ENCODE measurements at places on chromosomes 4 and X.

DNA sequence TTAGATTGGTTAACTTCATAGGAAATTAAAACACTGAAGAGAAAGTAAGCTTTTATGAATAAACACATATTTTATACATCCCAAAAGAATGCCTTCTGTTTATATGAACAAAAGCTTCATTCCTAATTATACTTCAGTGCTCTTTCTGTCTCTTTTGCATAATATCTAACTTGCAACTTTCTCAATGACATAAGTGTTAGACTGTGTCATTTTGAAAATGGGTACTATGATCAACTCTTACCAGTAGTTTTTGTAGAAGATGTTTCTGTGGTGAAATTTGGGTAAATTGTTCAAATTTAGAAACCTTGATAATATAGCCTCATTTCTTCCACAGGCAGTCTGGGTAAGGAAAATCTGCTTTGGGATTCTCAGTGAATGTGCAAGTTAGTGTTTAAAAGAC, 991.4 kb downstream of the CCSER1 start:
- no peak for DNase-seq

- DNase-seq = no peak
Measured at GRCh38 chrX:10325611-10326010, 168.8 kb downstream of the CLCN4 start.

GRCh38 chr4:32789026-32789608, 2068.9 kb downstream of the PCDH7 start:
- DNase-seq = no peak

GRCh38 chrX:116493271-116493670, 30.5 kb upstream of the CT83 start:
- DNase-seq = no peak

- no peak for DNase-seq
Measured at GRCh38 chrX:72659723-72660122, 54.4 kb downstream of the PHKA1 start.

- no peak for DNase-seq
Measured at GRCh38 chr4:30866346-30866745, 146.2 kb downstream of the PCDH7 start.

DNA sequence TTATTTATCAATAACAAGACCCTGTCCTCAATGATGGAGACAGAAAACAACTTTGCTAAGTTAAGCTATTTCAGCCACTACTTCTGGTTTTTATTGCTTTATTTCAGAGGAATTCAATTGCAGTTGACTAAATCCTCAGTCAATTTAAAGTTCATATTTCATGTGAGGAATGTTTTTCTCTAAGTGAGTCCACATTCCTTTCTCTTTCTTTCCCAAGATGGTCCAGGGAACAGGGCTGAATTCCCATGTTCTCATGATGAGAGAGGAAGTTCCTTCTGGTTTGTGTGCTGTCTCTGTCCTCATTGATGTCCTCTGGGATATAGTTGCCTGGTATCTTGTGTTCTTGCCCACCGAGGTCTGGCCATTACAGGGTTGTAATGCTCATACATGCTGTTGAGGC, 117.2 kb downstream of the SLIT2 start:
- no peak for DNase-seq

GRCh38 chr4:7828011-7828720, 111.5 kb downstream of the AFAP1 start:
- no peak for DNase-seq

DNA sequence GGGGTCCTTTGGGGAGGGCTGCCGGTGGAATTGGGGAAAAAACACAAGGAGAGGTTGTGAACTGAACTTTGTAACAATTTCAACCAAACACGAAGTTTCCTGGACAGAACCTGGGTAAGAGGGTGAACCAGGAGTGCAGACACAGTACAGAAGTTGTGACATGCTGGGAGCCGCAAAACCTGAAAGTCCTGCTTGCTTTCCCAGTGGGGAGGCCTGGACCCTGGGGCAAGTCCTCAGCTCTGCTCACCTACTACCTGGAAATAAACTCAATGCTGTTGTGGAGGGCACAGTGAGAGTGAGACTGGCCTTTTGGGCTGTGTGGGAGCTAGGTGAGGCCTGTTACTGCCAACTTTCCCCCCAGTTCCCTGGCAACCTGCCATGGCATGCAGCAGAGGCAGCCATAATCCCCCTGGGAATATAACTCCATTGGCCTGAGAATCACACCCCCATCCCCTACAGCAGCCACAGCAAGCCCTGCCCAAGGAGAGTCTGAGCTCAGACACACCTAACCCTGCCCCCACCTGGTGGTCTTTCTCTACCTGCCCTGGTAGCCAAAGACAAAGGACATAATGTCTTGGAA, 162.8 kb downstream of the THOC2 start:
- DNase-seq = no peak

GRCh38 chr4:100311181-100311580, 120.9 kb upstream of the DDIT4L start:
- peak; percentile 9 for DNase-seq

- no peak for DNase-seq
Measured at GRCh38 chrX:13257223-13258051, 62.4 kb downstream of the ATXN3L start.

DNA sequence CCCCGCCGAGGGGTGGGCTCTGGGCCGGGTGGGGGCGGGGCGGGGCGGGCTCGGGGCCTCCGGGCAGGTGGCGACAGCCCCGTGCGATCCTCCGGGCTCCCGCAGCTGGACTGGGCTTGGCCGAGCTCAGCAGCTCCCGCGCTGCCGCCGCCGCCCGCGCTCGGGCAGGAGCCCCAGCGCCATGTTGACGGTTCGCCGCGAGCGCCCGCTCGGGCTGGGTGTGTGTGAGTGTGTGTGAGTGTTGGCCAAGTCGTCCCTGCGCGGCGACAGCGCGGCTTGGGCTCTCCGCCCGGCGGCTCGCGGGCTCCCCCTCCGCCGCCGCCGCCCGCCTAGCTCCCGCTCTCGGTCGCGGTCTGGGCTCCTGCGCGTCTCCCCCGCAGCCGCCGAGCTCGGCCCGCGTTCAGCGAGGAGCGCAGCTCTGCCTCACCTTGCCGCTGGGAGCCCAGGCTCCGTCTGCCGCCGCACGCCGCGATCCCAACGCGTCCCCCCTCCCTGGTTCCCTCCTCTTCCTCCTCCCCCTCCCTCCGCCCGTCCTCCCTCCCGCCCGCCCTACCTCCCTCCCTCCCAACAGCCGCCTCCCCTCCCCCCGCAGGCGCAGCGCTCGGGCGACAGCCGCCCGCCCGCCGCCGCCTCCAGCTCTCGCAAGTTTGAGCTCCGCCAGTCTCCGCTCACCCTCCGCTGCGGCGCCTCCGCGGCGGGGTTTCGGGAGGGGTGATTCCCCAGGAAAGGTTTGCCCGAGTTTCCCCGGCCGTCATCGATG, at the start of gene BCOR:
Gene BCOR (minus strand): TSS at position 455 of the 760 bp plus-strand sequence. CDS start 20,029 bp downstream, outside the sequence.
- DNase-seq = peak; percentile 66

- no peak for DNase-seq
Measured at GRCh38 chrX:10110984-10111363, 45.8 kb upstream of the CLCN4 start.

GRCh38 chr4:54548831-54549460, 108.8 kb upstream of the KIT start:
- DNase-seq = no peak

DNA sequence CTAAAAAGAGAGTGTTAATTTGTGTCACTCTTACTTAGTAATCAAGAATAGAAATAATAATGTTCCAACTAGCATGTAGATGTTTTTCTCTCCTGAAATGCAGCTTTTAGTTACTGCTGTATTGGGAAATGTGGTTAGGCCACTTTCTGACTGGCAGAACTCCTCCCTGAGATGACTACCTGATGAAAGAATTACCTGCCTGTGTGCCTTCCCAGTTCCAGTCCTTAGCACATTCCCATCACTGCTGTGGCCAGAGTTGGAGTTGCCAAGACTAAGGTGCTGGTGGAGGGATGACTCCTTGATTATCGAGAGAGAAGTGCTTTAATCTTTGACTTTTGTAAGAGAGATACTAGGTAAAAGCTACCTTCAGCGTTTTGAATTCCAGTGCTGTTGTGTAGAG, 9.5 kb downstream of the GAB1 start:
- DNase-seq = no peak

DNA sequence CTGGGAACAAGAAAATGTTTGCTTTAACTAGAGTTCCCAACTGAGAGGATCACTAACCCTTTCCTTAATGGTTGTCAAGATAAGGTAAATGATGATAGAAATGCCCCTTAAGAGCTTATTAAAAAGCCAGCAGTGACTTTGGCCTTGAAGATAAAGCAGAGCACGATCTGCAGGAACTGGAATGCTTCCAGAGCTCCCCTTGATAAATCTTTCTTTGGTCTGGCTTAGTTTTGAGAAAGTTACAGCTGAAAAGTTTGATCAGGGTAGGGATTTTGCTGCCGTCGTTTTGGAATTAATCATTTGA, 64.0 kb downstream of the PTTG2 start:
- DNase-seq = peak; percentile 27

GRCh38 chr4:87451537-87451936, 29.2 kb downstream of the NUDT9 start:
- no peak for DNase-seq

DNA sequence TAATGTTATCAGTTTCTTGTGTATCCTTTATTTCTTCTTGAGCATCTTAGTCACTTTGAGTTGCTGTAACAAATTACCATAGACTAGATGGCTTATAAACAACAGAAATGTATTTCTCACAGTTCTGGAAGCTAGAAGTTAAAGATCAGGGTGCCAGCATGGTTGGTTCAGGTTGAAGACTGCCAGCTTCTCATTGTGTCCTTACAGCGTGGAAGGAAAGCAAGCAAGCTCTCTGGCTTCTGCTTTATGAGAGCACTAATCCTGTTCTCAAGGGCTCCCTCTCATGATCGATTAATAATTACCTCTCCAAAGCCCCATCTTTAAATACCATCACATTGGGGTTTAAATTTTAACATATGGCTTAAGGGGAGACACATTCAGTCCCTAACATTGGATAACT, 497.2 kb downstream of the RAPGEF2 start:
- DNase-seq = no peak

DNA sequence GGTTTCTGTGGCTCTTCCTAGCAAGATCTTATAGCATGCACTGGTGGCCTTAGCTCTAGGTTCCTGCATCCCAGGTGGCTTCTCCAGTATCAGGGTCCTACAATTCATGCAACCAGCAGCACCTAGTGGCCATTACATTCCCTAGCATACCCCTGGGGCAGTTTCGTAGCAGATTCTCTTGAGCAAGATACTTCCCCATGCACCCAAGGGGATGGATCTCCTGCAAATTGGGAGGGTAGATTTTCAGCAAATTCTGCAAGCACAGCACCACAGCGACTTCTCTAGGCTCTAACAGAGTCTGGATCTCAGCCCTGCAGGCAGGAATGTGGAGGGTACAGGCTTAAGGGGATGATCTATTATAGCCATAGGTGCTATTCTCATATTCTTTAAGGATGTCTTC, 13.1 kb upstream of the SLC9B1 start:
- peak; percentile 61 for DNase-seq

DNA sequence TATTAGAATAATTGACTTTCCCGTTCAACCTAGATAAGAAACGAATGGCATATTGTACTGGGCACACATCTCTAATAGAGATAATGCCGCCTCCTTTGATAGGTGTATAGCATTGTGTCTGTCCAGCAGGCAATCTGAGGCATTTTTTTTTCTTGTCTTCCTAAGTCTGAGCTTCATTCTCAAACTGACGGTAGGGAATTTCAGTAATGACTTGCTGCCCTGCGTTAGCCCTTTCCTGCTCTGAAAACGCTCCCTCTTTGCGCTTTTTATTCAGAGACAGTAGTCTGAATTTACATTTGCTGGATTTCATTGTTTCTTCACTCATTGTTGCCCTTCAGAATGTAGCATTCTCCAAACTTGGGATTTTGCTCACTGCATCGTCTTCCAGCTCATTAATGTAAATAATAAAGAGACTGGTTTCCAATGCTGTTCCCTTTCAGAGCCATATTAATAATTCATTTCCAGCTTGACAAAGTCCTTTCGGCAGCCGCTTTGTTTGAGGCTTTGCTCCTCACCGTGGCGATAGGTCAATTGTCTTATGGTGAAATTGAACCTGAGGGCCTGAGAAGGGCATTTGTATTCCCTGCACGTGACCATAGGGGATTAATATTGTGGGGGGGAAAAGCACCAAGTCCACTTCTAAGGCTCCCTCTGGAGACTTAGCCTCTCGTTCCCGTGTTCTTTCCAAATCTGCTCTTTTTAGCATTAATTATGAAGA, 412.1 kb downstream of the SMARCA1 start:
- no peak for DNase-seq

- no peak for DNase-seq
Measured at GRCh38 chr4:19557161-19557560, 694.5 kb upstream of the SLIT2 start.

- peak; percentile 70 for DNase-seq
Measured at GRCh38 chr4:65670331-65671031, at the start of gene EPHA5. EPHA5 (minus strand) TSS chr4:65670489; CDS start chr4:65669742, 747 bp downstream.

GRCh38 chrX:17851874-17852273, 9.2 kb downstream of the RAI2 start:
- no peak for DNase-seq

DNA sequence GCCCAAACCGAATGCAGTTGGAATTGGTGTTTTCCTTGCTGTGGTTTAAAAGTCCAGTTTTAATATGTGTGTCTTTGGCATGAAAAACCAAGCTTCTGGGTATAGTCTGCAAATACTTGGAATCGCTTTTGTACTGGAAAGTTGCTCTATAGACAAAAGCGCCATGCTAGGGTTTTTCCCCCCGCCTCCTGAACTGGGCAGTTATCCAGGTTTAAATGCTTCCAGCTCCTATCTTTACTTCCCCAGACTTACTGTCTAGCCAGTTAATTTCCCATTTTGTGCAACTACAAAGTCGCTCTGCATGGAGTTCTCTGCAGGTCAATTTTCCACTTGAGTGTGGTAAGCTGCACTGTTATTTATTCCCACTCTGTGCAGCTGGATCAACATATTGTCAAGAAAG, 2.7 kb downstream of the RASL11B start:
- no peak for DNase-seq

GRCh38 chrX:51862920-51863319, 30.5 kb upstream of the MAGED1 start:
- DNase-seq = no peak
